Stromal cell of bone marrow (primary cell): ENCODE measurements at places on chromosomes 2 and 18.

DNA sequence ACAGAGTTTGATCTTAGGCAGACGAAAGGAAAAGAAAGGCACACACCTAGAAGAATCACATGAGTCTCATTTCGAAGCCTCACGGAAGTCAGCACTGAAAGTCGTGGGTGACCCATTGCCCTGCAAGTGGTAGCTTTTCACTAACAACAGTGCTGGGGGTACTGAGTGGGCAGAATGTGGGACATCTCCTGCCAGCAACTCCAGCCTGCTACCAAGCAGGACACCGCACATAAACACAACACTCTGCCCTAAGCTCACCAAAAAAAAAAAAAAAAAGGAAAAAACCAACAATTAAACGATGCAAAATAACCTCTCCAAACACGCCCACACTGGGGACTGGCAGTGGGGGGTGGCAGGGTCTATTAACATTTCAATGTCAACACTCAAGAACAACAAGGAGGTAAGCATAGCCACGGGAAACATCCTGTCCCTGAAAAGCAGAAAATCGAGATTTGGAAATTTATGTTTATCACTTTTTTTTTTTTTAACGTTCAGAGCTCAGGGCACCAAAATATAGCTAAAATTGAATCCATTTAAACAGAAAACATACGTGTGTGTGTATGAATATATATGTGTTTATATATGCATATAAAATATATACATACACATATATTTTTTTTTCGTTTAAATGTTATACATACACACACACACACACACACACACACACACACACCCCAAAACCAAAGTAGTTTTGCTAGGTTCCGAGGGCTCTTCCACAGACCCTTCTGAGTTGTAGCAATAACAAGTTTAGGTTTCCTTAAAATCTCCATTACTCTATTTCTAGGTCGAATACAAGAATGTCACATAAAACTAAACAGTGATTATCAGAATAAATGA, 2.2 kb downstream of the INO80D start:
- no peak for DNase-seq

DNA sequence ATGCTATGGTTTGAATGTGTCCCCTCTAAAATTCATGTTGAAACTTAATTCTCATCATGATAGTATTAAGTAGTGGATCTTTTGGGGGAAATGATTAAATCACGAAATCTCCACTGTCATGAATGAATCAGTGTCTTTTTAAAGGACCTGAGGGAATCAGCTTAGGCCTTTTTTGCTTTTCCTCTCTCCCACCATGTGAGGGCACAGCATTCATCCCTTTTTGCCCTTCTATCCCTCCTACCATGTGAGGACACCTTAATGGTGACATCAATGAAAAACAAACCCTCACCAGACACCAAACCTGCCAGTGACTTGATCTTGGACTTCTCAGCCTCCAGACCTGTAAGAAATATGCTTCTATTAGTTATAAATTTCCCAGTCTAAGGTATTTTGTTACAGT, 247.1 kb upstream of the UBE2E3 start:
- no peak for DNase-seq

DNA sequence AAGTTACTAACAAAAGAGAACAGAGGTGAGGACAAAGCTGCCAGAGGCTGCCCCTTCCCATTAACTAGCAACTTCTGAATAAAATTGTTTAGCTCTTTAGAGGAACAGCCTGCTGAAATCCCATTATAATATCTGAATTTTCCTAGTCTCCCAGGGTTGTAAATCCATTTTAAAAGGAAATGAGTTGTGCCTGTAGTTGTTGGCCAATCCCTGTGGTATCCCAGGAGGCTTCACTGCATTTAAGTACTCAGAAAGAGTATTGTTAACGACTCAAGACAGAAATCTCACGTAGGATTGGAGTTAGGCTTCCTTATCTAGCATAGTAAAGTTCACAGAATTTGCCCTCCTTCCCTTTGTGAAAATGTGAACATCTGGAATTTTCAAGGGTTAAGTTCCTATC, 8.9 kb downstream of the LAPTM4A start:
- no peak for DNase-seq

GRCh38 chr18:6885992-6886796, 156.7 kb downstream of the ARHGAP28 start:
- DNase-seq = no peak

GRCh38 chr2:170694316-170694715, 20.8 kb upstream of the SP5 start:
- DNase-seq = no peak

DNA sequence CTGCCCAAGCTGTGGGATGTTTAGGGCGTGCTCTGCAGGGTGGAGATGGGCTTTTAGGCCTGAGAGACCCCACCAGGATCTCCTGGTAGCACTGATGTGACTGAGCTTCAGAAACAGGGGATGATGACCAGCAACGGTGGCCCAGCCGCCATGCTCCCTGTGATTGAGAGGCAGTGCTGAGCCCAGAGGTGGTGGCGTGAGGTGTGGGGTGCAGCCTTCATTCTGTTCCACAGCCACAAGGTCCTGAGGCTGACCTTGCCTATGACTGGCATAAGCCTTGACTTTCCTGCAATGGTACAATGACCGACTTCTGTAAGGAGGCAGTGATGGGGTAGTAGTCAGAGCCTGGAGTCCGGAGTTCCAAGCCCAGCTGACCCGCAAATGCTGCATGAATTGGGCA, 263.3 kb downstream of the TSN start:
- no peak for DNase-seq

- DNase-seq = no peak
Measured at GRCh38 chr2:24813691-24814137, 20.5 kb downstream of the CENPO start.

DNA sequence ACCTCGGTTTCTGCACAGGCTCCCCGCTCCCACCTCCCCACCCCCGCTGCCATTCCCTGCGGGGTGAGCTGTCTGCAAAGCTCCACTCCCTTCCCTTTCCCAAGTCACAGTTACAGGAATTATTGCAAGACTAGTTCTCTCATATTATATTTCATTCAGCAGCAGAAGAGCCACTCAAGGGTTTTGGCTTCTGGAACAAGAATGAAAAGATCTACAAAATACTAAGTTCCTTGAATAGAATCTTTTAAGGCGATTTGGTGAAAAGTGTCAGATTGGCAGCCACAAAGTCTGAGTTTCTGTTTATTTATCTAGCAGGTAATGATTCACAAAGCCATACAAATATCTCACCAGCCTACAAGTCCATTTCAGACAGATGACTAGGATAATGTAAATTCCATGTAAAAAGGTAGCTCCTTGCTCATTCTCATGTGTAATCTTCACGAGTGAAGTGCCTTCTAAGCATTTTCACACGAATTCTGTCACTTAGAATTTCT, 221.9 kb upstream of the RBBP8 start:
- peak; percentile 56 for DNase-seq

- no peak for DNase-seq
Measured at GRCh38 chr2:154488801-154489200, 209.7 kb upstream of the KCNJ3 start.

DNA sequence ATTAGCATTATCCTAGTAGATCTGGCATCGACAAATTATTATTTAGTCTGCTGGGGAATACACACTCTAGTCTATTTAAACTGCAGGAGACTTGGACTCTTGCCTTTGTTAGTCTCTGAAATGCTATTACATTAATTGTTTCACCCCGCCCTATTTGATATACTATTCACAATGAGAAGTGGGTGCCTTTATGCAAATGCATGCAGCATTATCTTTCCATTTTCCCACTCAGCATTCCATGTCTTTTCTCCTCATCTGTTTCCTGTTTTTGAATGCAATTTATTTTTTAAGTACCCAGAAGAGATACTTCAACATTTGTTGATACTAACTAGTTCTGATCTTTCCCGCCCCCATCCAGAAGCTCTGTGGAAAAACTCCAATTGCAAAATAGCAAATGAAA, 395.3 kb upstream of the NXPH2 start:
- no peak for DNase-seq

DNA sequence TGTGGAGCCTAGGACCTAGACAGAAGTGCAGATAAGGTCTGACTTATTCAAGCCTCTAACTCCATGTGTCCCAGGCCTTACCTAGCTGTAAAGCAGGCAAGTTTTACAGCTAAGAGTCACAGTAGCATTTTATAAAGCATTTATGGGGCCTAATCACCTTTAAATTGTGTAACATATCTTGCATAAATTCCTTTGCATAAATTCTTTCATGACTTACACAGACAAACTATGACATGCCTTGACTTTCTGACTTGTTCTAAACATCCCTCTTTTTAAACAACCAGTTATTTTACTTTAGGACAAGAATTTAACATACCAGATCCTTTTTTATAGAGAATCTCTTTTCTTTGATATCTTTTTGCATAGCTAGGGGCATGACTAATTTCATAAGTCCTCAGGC, 1257.8 kb upstream of the NRXN1 start:
- no peak for DNase-seq

- no peak for DNase-seq
Measured at GRCh38 chr2:38850045-38850444, 25.7 kb downstream of the DHX57 start.

GRCh38 chr2:197982565-197982964, 178.2 kb downstream of the PLCL1 start:
- no peak for DNase-seq

GRCh38 chr2:98738304-98738703, 7.4 kb upstream of the MGAT4A start:
- no peak for DNase-seq

DNA sequence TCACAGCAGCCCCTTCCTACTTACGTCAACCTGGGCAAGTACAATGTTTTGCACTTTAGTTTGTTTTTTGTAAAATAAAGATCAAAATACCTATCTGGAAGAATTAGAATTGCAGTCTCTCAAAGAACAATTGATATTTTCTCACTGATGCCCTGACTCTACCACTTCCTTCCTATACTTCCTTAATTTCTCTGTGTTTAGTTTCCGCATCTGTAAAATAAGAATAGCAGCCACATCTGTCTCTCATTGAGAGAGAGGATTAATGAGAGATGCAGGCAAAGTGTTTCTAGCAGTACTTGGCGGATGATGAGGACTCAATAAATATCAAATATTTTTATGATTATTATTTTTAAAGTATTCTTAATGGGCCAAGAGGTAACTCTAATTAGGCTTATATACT, 122.6 kb upstream of the PIEZO2 start:
- no peak for DNase-seq

- peak; percentile 21 for DNase-seq
Measured at GRCh38 chr2:168801961-168802858, at the start of gene NOSTRIN. Gene NOSTRIN (plus strand): TSS chr2:168802637. CDS start chr2:168802647, 10 bp downstream.

GRCh38 chr2:236133410-236134012, 34.7 kb downstream of the GBX2 start:
- no peak for DNase-seq

- DNase-seq = peak; percentile 21
Measured at GRCh38 chr2:207337234-207338219, 171.8 kb upstream of the KLF7 start.

- no peak for DNase-seq
Measured at GRCh38 chr2:62050456-62051045, 145.1 kb downstream of the COMMD1 start.

DNA sequence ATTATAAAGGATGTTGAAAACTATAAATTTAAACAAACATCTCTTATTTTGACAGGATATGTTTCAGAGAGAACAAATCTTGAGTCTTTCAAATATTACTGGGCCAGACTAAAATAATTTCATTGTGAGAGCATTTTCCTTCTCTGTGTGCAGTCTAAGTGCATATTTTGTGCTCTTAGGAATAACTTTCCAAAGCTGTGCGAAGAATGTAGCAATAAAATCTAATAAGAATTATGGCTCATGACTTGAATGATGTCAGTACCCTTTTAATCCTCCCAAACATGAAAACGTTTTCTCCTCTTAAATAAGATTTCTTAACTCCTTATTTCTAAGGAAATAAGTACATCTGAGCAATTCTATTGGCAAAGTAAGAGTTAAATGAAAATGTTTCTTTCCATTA, 76.2 kb upstream of the EFEMP1 start:
- DNase-seq = peak; percentile 16

DNA sequence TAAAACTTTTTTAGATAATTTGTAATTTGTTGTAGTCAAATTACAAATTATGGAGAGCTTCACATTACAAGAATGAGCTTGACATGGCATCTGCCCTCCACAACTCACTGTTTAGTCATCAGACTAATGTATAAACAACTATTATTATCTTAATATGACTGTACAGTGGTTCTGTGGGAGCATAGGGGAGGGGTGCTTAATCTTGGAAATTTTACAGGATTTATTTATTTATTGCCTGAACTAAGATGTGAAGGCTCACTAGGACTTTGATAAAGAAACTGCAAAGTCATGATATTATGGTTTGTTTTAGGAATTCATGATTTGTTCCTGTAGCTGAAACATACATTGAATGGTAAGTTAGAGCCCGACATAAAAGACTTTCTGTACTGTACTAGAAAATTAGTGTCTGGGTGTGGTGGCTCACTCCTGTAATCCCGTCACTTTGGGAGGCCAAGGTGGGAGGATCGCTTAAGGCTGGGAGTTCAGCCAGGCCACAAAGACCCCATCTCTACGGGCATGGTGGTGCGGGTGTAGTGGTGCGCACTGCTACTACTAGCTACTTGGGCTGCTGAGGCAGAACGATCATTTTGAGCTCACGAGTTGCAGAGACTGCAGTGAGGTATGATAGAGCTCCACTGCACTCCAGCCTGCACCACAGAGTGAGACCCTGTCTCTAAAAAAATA, 2.1 kb downstream of the MARCHF7 start:
- DNase-seq = peak; percentile 28

- no peak for DNase-seq
Measured at GRCh38 chr2:239369631-239370161, 31.1 kb downstream of the HDAC4 start.

GRCh38 chr18:66167829-66168684, 417.2 kb downstream of the CDH7 start:
- DNase-seq = no peak

- peak; percentile 3 for DNase-seq
Measured at GRCh38 chr2:37052600-37053332, 31.4 kb downstream of the HEATR5B start.

DNA sequence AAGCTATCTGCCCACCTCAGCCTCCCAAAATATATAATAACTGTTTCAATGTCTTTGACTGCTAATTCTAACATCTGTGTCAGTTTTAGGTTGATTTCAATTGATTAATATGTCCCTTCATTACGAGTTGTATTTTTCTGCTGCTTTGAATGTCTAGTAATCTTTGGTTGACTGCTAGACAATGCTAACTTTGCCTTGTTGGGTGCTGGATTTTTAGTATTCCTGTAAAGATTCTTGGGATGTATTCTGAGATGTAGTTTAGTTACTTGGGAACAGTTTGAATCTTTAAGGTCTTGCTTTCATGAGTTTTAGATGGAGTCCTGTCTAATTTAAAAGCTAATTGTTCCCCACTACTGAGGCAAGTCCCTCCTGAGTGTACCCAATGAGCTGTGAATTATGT, 114.4 kb downstream of the TFCP2L1 start:
- DNase-seq = no peak

DNA sequence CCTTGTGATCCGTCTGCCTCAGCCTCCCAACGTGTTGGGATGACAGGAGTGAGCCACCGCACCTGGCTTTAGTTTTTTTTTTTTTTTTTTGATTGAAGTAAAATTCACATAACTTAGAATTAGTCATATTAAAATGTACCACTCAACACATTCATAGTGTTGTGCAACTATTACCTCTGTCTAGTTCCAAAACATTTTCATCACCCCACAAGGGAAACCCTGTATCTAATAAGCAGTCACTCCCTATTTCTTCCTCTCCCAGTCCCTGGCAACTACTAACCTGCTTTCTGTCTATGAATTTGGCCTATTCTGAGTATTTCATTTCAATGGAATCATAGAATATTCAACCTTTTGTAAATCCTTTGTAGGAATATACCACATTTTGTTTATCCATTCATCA, 123.9 kb upstream of the FAM117B start:
- no peak for DNase-seq
